A549 treated with dexamethasone at 1 μM for 4 hours (cell line): ENCODE measurements at places on chromosomes 12 and 14. TPM values are rescaled to one million over a fixed set of nuclear protein-coding genes. Genes with fewer than 3 reads are reported as not detected.

The AKAP6 gene
- 0.29 to 0.70 TPM (median 0.41 TPM) in 5 replicates for total RNA-seq

The SLC6A13 gene
- total RNA-seq, result 0.16 to 0.47 TPM (median 0.24 TPM) in 5 replicates

The NANOG gene
- 0.05 to 0.08 TPM (median 0.06 TPM) in 4 of 5 replicates, not detected in the other for total RNA-seq

The SSTR1 gene
- total RNA-seq, result 0.03 TPM in 1 of 5 replicates, not detected in the others

The CD27 gene
- total RNA-seq, result not detected in 5 replicates

The IFNG-AS1 gene
- total RNA-seq, result not detected in 5 replicates

The RNASE7 gene
- not detected in 5 replicates for total RNA-seq

The INHBE gene
- total RNA-seq, result 0.04 to 0.13 TPM (median 0.10 TPM) in 4 of 5 replicates, not detected in the other
